Activated T-helper 1 cell treated with anti-CD3 and anti-CD28 coated beads, Interleukin-2, amount 50 U/mL, for 16 hours (primary cell): ENCODE measurements at places on chromosomes 6 and 20.

DNA sequence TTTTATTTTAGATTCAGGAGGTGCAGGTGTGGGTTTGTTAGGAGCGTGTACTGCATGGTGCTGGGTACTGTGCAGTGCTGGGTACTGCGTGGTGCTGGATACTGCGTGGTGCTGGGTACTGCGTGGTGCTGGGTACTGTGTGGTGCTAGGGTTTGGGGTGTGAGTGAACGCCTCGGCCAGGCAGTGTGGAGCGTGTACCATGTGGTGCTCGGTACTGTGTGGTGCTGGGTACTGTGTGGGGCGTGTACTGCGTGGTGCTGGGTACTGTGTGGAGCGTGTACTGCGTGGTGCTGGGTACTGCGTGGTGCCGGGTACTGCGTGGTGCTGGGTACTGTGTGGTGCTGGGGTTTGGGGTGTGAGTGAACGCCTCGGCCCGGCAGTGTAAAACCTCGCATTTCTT lies 62.9 kb downstream of the WDR27 start:
- no peak for DNase-seq

DNA sequence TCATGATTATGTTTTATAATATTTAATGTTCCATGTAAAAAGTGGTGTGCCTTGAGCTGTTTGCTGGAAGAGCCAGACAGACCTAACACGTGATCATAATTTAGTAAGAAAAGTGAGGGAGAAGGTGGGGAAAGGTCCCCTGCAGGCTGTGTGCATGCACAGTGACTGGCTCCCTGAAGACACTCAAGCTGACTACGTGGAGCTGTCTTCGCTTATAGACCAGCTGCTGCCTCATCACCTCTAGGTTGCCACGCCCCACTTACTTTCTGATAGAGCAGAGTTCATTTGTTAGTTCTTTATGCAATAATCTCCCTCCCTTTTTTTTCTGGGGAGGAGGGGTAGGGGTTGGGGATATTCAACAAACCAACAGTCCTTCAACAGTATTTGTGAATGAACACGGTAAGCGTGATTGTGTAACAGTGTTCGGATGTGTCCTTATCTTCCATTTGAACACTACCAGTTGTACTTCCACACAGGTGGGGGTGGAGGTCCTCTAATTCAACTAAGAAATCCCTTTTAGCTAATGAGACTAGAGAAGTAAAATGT lies 157.3 kb downstream of the BACH2 start:
- DNase-seq = no peak

- DNase-seq = no peak
Measured at GRCh38 chr6:1917626-1918371, 308.1 kb downstream of the FOXC1 start.

DNA sequence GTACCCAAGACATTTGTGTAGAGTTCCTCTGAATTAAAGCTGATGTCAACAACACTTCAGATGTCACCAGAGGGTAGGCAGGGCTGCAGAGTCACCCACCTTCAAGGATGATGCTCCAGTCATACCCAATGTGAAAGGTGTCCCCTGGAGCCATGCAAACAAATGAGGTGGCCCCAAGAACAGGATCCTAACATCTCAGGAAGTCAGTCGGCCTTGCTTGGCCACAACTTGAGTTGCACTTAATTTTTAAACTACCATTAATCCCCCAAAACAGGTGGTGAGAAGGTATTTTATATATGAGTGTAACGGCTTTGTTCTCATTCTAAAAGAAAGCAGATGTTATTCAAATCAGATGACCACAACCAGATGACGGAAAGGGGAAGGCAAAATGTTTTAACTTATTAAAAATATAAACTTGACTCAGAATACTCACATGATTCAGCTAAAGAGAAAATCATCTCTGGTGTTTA lies 21.1 kb upstream of the SERPINB1 start:
- DNase-seq = no peak

DNA sequence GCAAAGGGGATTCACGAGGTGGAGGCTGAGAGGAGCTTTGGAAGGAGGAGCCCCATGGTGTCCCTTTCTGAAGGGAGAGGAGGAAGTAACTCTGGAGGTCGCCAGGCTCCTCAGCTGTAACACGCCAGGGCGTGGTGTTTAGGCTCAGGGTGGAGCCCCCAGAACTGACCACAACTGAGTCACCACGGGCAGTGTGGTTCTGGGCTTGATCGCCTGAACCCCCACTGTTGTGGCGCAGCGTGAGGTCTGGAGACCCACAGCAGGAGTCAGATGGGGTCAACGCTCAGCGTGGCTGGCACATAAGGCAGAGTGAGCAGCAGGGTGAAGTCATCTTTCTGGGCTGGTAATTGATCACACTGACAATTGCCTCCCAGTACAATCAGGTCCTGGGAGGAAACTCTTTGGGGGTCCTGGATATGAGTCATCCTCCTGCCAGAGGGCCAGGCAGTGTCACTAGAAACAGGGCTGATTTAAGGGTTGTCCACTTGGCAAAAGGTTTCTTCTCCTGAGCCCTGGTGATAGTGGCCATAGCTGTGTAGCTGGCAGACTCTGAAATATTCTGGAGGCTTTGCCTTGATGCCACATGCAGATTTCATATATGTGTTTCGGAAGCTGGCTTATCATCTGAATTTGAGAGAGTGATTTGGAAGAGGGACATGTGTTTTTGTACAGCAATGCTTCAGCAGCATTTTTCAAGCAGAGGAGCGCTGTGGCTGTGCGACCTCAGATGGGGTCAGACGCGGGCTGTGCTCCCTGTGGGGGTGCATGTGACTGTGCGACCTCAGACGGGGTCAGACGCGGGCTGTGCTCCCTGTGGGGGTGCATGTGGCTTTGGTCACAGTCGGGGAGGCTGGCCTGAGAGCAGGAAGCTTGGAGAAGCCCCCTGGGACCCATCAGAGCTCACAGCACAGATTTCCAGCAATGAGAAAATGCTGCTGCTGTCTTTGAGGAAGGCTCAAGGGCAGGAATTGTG lies 50.0 kb downstream of the SYNJ2 start:
- no peak for DNase-seq

- DNase-seq = no peak
Measured at GRCh38 chr20:14332866-14333265, 4.5 kb downstream of the FLRT3 start.

GRCh38 chr6:35640017-35640664 lies 48.6 kb downstream of the FKBP5 start:
- no peak for DNase-seq

- DNase-seq = no peak
Measured at GRCh38 chr20:22374678-22375590, 209.4 kb downstream of the FOXA2 start.

DNA sequence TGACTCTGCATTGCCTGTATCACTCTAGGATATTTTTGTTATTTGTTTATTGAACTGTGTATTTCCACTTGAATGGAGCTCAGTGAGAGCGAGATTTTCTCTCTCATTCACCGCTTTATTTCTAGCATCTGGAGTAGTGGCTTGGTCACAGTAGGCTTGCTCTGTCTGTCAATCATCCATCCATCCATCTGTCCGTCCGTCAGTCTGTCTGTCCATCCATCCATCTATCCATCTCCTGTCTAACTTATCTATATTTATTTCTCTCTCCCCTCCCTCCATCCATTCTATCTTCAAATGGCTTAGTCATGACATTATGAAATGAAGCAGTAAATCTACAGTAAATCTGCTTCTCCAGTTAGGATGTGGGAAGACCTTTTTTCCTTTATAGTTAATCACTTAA lies 94.6 kb downstream of the TIAM2 start:
- DNase-seq = no peak

GRCh38 chr20:17481661-17482060 lies 49.5 kb downstream of the BFSP1 start:
- no peak for DNase-seq
